Placental pericyte (primary cell): ENCODE measurements at places on chromosomes 4 and X. TPM values are rescaled to one million over a fixed set of nuclear protein-coding genes. Genes with fewer than 3 reads are reported as not detected.

YIPF7 gene
- total RNA-seq, result not detected in 2 replicates

DDX53 gene
- 0.22 TPM in 1 of 2 replicates, not detected in the other for total RNA-seq

DCX gene
- total RNA-seq, result not detected in 2 replicates

MID2 gene
- total RNA-seq, result 19.6 and 19.7 TPM in 2 replicates

PLAC8 gene
- total RNA-seq, result 0.14 TPM in 1 of 2 replicates, not detected in the other

ZCCHC12 gene
- total RNA-seq, result 0.14 TPM in 1 of 2 replicates, not detected in the other

DOCK11 gene
- 31.2 and 40.3 TPM in 2 replicates for total RNA-seq

FAM236C gene
- total RNA-seq, result not detected in 2 replicates
